ENCODE measurements at places on chromosomes 11 and 22.

DNA sequence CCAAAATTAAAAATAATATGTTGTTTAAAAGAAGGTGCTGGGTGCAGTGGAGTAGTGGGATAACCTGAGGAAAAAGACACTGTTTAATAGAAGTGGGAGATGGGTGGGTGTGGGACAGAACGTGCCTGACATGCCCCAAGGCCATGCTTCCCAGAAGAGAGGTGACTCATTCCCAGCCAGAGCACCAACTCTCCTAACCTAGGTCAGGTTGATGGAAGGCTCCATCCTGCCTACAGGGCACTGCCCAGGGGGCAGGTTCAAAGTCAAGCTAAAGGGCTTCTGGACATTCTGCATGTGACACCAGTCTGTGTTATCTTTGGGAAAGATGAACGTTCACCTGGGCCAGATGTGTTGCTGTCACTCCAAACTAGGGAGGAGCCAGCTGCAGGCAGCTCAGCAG lies 453.1 kb downstream of the SOX6 start:
- DNase-seq = no peak

- DNase-seq = no peak
Observed at GRCh38 chr22:25077964-25078363, 121.7 kb upstream of the CRYBB3 start.

- no peak for DNase-seq
Observed at GRCh38 chr11:70495351-70496310, 97.3 kb downstream of the CTTN start.

DNA sequence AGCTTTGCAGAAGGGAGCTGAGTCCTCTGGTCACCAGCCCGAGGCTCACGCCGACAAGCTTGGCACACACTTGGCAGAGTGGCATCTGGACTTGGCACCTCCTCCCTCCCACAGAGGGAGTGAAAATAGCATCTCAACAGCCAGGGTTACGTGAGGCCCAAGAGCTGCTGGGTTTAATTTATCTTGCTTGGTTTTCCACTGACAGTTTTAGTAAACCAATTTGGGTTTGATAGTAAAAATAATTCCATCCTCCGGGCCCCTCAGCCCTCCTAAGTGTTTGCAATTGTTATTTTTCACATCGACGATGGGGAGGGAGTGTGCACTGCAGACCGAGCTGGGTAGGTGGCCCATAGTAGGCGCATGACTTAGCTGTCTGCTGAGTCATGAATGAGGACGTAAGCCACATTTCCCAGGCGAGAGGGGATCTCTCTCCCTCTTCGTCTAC lies 107.6 kb upstream of the ASPHD2 start:
- no peak for DNase-seq

GRCh38 chr22:40580631-40581030 lies 55.9 kb downstream of the MRTFA start:
- no peak for DNase-seq

GRCh38 chr11:68891351-68891948 lies 12.2 kb downstream of the MRPL21 start:
- DNase-seq = no peak

GRCh38 chr22:22378446-22379415 lies 129.8 kb downstream of the ZNF280B start:
- DNase-seq = no peak
